ENCODE measurements at places on chromosomes 4 and X.

DNA sequence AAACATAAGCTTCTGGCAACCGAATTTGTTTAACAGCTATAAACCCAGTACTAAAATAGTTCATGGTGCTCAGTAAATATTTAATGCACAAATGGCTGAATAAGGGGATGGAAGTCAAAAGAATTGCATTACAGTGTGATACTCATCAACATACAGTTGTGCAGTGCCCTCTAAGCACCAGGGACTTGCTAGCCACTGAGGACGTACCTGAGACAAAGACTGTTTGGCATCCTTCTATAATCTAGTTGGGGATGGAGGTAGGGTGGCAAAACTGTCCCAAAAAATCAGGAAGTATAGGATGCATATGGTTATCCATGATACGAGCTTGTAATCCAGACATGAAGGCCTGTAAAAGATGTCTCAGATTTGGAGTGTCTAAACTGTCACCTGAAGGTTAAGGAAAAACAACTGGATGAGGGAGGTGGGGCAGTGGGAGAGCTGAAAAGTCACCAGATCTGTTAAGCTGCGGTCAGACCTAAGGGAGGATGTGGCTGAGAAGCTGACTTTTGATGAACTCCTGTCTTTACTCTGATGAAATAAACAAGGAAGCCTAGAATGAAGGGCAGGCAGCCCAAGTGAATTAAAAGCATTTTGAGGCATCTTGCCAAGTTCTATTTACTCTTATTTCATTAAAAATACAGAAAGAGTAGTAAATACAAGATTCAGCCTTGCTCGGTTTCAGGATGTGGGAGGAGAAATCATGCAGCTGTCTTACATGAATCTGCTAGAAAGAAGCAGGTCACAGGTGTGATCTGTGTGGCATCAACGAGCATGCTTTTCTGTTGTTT, 12.0 kb upstream of the CD38 start:
- DNase-seq = no peak

GRCh38 chrX:153029875-153030274, 26.4 kb upstream of the PNMA3 start:
- no peak for DNase-seq

DNA sequence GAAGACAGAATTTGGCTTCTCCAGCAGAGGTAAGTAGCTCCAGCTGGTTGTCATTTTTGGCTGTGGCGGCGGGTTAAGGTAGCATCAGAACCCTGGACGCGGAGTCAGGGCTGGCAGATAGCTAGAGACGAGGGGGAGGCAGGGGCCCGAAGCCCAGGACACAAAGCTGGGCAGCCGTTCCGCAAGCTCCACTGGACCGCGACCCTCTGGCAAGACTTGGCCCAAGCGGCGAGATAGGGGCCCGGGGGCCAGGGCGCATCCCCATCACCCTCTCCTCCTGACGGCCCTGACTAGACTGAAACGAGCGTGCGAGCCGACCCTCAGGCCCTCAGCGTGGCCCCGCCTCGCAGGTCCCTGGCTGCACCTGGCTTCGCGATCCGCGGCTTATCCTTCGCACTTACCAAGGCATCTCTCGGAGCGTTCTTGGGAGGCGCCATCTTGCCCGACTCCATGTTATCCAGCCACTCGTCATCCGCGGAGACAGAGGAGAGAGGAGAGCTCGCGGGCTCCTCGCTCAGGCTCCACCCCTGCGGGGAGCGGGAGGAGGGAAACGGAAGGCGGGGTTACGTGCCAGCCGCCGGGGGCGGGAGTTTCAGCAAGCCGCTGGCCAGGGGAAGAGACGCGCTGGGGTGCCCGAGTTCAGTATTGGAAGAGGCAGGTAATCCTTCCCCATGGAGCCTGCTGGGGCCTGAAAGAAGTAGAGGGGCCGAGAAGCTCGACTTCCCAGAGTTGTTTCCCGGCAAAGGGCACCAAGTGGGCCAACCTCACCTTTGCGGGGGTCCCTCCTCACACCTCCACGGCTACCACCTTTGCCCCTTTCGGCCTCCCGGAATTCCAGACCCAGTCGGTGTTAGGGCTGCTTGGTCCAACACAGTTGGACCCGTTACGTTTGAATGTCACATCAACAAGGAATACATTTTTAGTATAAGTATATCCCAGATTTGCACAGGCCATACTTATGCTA, at the start of gene TAF9B:
Gene TAF9B, minus strand, starts transcription at position 491 of the 964 bp plus-strand sequence. Its CDS starts 39 bp downstream, at position 452.
- peak; percentile 33 for DNase-seq

GRCh38 chrX:137848266-137848905, 282.5 kb downstream of the ZIC3 start:
- no peak for DNase-seq

- DNase-seq = no peak
These were observed 13.4 kb downstream of the TRO start for GRCh38 chrX:54934058-54934457.

DNA sequence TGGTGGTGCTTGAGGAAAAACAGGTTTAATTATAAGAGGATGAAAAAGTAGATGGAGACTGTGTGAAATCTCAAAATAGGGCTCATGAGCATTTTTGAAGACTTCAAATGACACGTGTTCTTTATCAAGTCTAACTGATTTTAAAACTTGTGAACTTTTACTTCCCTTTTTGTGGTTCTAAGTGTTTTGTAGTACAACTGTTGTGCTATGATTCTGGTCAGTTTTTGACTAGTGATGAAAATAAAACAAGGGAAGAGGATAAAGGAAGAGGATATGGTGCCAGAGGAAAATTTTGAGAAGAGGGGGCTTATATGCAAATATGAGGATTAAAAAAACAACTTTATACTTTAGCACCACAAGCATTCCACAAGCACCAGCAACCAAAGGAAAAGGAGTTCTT, 644.0 kb downstream of the RPA4 start:
- no peak for DNase-seq

GRCh38 chr4:25532591-25532990, 123.1 kb upstream of the SLC34A2 start:
- DNase-seq = no peak

- DNase-seq = no peak
These were observed 140.1 kb upstream of the SMIM31 start for GRCh38 chr4:164613792-164614191.

- DNase-seq = no peak
These were observed 213.6 kb downstream of the HTR2C start for GRCh38 chrX:114797494-114797893.
